T-cell (primary cell): ENCODE measurements at places on chromosomes 11 and 22. TPM values are rescaled to one million over a fixed set of nuclear protein-coding genes. Genes with fewer than 3 reads are reported as not detected.

PIWIL4 gene
- total RNA-seq, result 1.4 TPM

RGL4 gene
- 13.8 TPM for total RNA-seq

GRCh38 chr11:65380460-65381119 is 1.9 kb downstream of the SLC25A45 start:
- DNase-seq, result no peak

- no peak for DNase-seq
Observed at GRCh38 chr11:64925536-64926436, 1.3 kb downstream of the PPP2R5B start.

GRCh38 chr22:42649246-42650099 is at the start of gene CYB5R3:
Gene CYB5R3, minus strand, starts transcription at chr22:42649392. Its CDS starts 77 bp downstream, at chr22:42649315.
- DNase-seq, result peak; percentile 60

DNA sequence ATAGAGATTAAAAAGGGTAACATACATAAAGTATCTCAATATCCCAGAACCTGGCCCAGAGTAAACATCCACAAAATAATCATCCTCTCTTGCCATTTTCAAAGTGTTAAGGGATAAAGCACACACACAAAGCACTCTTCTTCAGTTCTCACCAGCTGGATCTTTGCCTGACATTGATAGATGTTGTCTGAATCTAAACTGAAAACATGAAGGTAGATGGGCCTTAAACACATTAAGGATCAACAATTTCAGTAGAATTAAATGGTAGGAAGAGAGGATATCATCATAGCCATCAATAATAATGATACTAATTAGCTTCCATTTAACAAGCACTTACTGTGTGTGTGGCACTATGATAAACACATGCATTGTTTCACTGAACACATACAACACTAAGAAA is 261.1 kb downstream of the OPCML start:
- no peak for DNase-seq

- DNase-seq, result no peak
Observed at GRCh38 chr11:133814588-133815100, 30.7 kb downstream of the SPATA19 start.

- DNase-seq, result no peak
Observed at GRCh38 chr11:97856666-97857065, 1164.1 kb upstream of the CNTN5 start.
